ENCODE measurements at places on chromosomes 11 and 22. TPM values are rescaled to one million over a fixed set of nuclear protein-coding genes. Genes with fewer than 3 reads are reported as not detected.

The KLHDC7B gene
- total RNA-seq, result not detected

The FADS3 gene
- total RNA-seq, result 88.8 TPM

The MOGAT2 gene
- not detected for total RNA-seq

The KRTAP5-11 gene
- total RNA-seq, result not detected

The WNT11 gene
- not detected for total RNA-seq

The VSIG10L2 gene
- total RNA-seq, result not detected

The HPS4 gene
- total RNA-seq, result 12.4 TPM
